ENCODE measurements at places on chromosomes 13 and 19.

- no peak for DNase-seq
Observed at GRCh38 chr13:25766576-25766975, 285.2 kb downstream of the SHISA2 start.

GRCh38 chr19:56668676-56669075 is 2.9 kb downstream of the ZNF835 start:
- DNase-seq: no peak

- no peak for DNase-seq
Observed at GRCh38 chr13:51957377-51958216, 53.7 kb downstream of the ATP7B start.

GRCh38 chr13:78398743-78399410 is 204.5 kb downstream of the POU4F1 start:
- DNase-seq: no peak

GRCh38 chr13:97723655-97724054 is 229.8 kb upstream of the IPO5 start:
- no peak for DNase-seq

- no peak for DNase-seq
Observed at GRCh38 chr19:48681127-48681470, 8.3 kb upstream of the NTN5 start.

- DNase-seq: no peak
Observed at GRCh38 chr13:49063497-49063896, 87.8 kb downstream of the FNDC3A start.

DNA sequence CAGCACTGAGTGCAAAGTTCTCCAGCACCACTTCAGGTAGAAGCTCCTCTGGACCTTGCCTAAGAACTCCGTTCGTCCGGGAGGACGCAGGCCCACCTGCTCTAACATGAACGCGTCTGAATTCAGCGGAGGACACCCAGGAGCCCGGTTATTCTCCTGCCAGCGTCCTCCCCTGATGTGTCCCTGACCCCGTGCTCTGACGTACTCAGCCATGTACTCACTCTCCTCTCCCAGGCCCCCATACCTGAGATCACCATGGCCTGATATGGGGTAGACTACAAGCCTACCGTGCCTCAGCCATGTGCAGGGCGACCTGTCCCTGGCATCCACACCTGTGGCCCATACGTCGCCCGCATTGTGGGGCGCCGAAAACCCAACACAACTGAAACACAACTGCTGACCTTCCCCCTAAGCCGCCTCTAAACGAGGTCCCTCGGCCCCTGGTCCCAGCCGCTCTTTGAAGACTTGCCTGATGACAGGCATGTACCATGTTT is 744 bp upstream of the ZNF584 start:
- no peak for DNase-seq

DNA sequence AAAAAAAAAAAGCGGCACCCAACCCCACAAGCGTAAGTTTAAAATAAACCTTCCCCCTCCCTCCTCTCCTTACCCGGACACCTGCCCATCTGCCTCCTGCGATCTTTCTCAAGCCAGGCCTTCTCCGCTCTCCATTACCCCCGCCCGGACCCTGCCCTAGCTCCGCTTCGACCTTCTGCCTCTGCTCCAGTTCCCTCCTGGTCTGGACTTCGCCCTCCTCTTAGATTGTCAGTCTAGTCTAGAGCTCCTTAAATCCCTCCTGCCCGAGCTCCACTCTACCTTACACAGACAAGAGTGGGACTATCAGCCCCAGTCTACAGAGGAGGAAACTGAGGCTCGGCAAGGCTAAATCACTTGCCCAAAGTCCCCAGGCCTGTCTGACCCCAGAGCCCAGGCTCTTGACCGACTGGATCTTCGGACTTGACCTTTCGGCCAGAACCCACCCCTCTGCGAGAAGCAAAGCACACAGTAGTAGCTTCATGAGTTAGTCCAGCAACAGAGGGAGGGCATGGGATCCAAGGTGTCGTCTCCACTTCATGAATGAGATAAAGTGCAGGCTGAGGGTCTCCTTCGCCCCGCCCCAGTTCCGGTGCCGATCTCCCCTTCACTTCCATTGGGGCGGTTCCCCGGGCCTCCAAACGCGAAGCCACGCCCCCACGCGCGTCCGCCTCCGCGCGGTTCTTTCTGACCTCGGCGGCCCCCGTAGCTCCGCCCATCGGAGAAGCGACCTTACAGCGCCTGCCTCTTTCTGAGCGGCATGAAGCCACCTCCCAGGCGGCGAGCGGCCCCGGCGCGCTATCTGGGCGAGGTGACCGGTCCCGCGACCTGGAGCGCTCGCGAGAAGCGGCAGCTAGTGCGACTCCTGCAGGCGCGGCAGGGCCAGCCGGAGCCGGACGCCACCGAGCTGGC is at the start of gene SNAPC2:
Gene SNAPC2 (plus strand): TSS at position 729 of the 909 bp plus-strand sequence. CDS start 29 bp downstream, at position 758.
- peak; percentile 95 for DNase-seq

DNA sequence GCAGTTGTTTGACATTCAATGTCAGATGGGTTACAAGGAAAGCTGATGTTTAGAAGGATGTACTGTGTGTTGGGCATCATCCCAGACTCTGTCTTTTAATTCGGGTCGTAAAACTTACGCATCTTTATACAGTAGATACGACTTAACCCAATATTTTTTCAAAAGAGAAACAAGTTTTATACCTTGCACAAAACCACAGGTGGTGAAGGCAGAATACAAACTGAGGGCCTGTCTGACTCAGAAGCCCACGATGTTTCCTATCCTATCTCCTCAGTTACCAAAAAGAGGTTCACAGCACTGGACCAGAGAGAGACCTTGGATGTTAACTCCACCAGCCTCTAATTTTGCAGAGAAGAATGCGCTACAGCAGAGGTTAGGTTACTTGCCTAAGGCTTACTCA is 477.0 kb downstream of the FOXO1 start:
- no peak for DNase-seq

DNA sequence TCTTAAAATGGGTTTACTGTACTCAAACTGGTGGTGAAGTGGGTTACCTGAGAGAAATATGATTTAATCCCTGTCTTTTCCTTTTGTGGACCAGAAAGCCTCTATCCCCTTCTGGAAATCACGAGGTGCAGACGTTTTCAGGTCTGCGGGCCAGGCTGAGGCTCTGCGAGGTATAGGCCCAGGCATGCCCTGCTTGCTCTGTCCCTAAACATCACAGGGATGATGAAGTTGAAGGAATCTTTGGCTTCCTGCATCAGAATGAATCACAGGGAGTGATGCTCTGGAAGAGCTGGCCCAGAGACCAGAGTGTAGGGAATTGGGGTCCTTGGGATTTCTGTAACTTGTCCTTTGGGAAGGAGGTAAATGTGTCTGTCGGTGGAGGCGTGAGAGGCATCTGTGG is 18.4 kb upstream of the CHST8 start:
- no peak for DNase-seq

DNA sequence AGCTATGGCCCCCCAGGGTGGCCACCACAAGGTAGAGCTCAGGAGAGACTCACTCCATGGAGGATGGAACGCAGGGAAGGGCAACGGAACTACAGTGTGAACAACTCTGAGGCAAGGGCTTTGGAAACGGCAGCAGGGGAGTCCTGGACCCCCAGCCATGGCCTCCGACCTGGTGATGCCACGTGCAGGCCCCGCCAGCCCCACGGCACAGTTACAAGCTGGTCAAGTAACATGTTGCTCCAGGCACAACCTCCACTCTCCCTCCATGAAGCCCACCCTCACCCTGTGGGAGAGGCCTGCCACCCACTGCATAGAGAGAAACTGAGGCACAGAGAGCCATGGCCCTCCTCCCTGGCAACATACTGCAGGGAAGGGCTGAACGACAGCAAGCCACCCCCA is 9.1 kb upstream of the CERS1 start:
- no peak for DNase-seq

DNA sequence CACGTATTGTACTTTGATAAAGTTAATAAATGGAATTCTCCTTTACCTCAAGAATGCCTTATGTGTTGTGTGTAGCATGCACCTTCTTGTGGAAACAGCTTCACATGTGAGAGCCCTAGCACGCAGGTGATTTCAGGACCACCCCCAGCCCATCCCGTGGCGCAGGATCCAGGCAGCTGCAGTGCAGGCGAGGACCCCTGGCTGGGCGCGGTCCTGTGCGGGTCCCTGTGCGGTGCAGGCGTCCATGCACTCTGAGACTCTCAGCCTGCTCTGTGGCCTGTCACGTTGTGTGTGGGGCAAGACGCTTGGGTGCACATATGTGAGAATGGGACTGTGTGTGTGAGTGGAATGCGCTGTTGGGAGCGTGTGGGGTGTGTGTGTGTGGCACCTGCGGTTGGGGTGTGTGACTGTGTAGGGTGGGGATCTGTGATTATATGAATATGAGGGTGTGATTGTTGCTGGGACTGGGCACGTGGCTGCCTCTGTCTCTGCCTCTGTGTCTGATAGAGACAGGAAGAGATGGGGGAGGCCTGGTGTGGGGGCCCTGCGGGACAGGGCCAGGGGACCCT is 30.8 kb downstream of the WTIP start:
- DNase-seq: no peak

GRCh38 chr13:79943346-79944023 is 397.4 kb downstream of the SPRY2 start:
- no peak for DNase-seq

- DNase-seq: peak; percentile 64
Observed at GRCh38 chr13:52455677-52456041, 381 bp downstream of the CKAP2 start.

- no peak for DNase-seq
Observed at GRCh38 chr13:104382951-104383350, 1316.7 kb upstream of the SLC10A2 start.

DNA sequence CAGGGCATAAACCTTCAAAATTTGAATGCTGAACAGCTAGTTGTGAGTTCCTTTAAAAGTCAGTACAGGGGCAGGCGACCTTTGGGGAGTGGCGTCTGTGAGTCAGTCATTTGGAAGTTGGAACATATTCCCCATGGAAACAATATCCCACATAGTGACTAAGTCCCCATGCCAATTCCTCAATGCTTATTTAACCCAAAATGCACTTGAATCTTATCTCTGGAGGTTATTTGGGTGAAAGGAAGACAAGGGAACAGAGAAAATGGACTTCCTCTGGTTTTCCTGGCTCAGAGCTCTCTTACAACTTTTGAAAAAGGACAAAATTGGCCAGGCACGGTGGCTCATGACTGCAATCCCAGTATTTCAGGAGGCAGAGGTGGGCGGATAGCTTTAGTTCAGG is 479.2 kb upstream of the NBEA start:
- DNase-seq: no peak

GRCh38 chr19:2064788-2065524 is 13.9 kb upstream of the MKNK2 start:
- DNase-seq: no peak

GRCh38 chr19:15445807-15446376 is 3.9 kb downstream of the WIZ start:
- no peak for DNase-seq

DNA sequence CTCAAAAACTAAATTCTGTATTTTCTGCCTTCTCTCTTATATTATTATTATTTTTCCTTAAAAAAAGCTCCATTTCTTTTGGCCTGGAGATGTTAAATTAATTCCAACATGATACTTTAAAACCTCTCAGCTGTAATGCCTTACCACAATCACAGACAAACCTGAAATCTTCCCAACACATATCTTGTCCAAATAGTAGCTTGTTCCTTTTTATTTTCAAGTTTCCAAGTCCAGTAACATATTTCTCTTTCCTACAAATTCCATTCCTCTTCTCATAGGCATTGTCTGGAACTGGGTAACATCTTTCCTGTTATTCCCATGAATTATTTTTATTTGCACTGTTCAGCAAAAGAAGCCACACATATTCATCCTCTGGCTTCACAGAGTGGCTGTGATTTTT is 137.0 kb downstream of the SLITRK6 start:
- DNase-seq: no peak

GRCh38 chr13:97246596-97247158 is 24.5 kb downstream of the MBNL2 start:
- DNase-seq: no peak

GRCh38 chr13:50584856-50585580 is 258.5 kb downstream of the DLEU7 start:
- DNase-seq: no peak

DNA sequence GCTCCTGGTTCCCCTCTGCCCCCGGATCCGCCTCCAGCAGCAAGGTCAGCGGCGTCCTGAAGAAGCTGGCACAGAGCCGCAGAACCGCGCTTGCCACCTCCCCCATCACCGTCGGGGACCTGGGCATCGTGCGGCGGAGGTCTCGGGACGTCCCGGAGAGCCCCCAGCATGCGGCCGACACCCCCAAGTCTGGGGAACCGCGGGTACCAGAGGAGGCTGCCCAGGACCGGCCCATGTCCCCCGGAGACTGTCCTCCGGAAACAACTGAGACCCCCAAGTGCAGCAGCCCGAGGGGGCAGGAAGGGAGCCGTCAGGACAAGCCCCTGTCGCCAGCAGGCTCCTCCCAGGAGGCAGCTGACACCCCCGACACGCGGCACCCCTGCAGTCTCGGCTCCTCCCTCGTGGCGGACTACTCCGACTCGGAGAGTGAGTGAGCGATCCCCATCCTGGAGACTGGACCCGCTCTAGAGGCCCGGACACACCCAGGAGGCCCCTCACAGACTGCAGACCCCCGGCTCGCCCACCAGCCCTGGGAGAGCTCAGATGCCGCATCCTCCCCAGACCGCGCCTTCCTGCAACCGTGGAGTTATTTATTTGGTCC is 1.6 kb upstream of the MRI1 start:
- no peak for DNase-seq

Data from activated gamma-delta T cell treated with Interleukin-2 at 50 U/mL for 16 hours (primary cell).